SK-N-SH treated with all-trans-retinoic acid at 6 μM for 48 hours (cell line): ENCODE measurements at places on chromosomes 7 and 10.

- no peak for ATAC-seq
Measured at GRCh38 chr7:35736725-35737124, 41.8 kb upstream of the HERPUD2 start.

GRCh38 chr7:138945154-138945553 lies 36.0 kb downstream of the KIAA1549 start:
- ATAC-seq = no peak

DNA sequence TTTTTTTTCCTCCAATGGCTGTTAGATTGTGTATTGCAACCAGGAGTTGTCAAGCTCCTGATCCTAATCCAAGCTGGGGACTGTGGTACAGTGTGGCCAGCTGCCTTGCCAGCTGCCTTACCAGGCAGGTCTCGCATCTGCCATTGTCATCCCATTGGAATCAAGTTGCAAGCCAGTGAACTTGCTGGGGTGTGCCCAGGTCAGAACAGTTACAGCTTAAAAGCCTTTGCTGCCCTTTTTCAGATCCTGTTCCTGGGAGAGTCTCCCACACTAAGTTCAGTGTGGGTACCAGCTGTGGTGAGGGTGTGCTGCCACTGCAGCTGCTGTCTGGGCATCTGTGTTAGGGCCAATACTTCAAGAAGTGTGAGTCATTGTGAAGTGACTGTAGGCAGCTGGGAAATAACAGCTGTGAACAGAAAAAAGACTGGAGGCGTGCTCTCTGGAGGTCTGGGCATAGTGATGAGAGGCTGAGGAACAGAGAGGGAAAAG lies 72.8 kb downstream of the CCNY start:
- ATAC-seq = peak; percentile 83

GRCh38 chr10:60114765-60115586 lies 208.6 kb upstream of the CCDC6 start:
- ATAC-seq = peak; percentile 84

- no peak for ATAC-seq
Measured at GRCh38 chr10:80518807-80519360, 18.8 kb upstream of the SH2D4B start.

GRCh38 chr10:102648889-102649796 lies 4.9 kb downstream of the TRIM8 start:
- no peak for ATAC-seq

DNA sequence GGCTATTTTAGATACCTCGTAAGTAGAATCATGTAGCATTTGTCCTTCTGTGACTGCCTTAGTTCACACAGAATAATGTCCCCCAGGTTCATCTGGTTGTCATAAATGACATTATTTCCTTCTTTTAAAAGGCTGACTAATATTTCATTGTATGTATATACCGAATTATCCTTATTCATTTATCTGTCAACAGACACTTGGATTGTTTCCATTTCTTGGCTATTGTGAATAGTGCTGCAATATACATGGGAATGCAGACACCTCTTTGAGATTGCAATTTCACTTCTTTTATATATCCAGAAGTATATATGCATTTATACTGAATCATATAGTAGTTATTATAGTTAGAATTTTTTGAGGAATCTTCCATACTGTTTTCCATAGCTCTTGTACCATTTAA lies 24.1 kb upstream of the HYAL4 start:
- ATAC-seq = no peak

DNA sequence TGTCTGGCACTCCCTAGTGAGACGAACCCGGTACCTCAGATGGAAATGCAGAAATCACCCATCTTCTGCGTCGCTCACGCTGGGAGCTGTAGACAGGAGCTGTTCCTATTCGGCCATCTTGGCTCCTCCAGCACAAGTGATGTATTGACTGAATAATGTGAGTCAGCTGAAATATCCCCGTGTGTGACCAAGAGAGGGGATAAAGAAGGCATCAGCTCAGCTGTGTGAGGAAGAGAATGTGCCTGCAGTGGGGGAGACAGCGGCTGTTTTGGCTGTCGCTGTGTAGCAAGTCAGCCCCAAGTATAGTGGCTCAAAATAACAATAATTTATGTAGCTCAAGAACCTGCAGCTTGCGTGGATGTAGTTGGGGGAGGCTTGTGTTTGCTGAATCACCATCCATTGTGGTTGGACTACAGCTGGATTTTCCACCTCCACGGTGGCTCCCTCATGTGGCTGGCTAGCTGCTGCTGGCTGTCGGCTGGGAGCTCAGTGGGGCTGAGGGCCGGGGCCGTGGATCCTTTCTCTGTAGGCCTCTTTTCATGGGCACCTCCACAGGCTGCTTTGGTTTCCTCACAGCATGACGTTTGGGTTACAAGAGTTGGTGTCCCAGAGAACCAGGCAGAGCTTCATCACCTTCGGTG lies 434.5 kb downstream of the CCSER2 start:
- ATAC-seq = no peak

DNA sequence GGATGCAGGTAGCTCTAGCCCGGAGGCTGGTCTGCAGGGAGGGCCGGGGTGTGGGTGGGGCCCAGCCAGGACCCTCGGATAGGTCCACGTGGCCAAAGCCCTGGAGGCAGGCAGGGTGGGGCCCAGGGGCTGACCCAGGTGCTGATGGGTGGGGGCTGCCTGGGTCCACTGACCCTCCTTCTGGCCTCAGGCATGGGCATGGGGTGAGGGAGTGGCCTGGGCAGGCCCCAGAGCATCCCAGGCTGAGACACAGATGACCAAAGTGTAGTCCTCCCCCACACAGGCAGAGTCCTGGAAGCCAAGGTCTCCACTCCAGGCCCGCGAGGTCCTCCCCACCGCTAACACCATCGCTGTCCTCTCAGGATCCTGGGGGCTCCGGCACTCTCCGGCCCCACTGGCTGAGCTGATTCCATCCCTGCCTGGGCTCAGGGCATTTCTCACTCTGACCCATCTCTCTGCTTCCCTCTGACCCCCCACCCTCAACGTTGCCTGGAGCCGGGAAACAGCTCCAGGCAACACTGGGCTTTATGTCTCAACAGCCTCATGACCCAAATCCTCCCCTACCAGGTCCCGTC lies 20.7 kb upstream of the PPP2R2D start:
- no peak for ATAC-seq

DNA sequence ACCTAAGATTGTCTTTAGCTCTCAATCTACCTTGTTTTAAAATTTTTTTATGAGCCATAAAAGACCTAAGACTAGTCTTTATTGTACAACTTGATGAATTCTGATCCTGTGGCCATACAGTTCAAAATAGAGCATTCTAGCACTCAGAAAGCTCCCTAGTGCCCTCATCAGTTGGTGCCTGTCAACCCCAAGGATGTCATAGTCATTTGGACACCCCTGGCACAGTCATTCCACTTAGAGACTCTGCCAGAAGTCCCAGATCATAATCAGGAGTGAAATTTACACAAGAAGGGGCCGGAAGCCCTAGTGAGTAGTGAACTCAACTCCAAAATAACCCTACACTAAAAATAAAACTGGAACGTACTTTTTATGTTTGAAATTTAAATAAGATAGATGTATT lies 80.0 kb upstream of the INSIG1 start:
- no peak for ATAC-seq

DNA sequence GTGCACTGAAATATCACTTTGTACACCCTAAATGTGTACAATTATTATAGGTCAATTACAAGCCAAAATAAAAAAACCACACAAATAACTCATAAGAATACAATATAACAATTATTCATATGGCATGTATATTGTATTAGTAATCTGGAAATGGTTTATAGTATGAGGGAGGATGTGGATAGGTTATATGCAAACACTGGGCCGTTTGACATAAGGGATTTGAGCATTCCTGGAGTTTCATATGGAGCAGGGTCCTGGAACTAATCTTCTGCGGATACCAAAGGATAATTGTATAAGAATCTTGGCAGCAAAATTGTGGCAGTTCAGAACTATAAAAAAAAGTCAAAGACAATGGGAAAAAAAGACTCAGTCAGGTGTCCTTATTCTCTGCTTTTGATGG lies 619.4 kb downstream of the CNTNAP2 start:
- ATAC-seq = no peak

GRCh38 chr7:54843841-54844355 lies 84.9 kb upstream of the SEC61G start:
- ATAC-seq = no peak

GRCh38 chr7:94450044-94450697 lies 55.5 kb downstream of the COL1A2 start:
- ATAC-seq = peak; percentile 35; the same call in 2 of the 3 replicates

GRCh38 chr10:34403512-34403911 lies 411.6 kb downstream of the PARD3 start:
- peak; percentile 65 for ATAC-seq

DNA sequence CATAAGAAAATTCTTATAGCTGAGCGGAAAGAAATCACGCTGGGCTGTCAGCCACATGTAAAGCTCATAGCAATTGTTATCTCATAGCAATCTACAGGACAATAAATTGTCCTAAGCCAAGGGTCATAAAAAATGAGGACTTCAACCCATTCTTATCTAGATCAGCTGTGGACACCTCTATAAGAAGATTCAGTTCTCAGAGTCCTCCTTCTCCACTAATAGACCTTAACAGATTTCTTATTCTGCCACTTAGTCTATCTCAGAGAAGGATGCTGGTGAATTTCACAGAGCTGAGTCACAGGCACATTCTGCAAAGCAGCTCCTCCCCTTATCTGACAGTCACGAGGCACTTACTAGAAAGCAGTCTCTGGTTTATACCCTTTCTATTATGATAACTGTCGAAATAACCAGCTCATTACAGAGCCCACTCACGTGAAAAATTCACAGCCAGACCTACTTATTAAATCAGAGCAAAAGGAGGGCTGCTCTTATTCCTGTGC lies 185.3 kb upstream of the PCLO start:
- peak; percentile 100 for ATAC-seq

- no peak for ATAC-seq
Measured at GRCh38 chr7:26858735-26859134, 5.7 kb downstream of the SKAP2 start.

- no peak; the same call in 1 of the 3 replicates for ATAC-seq
Measured at GRCh38 chr7:123533929-123534382, 439 bp downstream of the IQUB start.

GRCh38 chr7:34758111-34758601 lies 100.1 kb downstream of the NPSR1 start:
- ATAC-seq = no peak

- peak; percentile 76 for ATAC-seq
Measured at GRCh38 chr7:40133561-40134427, 628 bp downstream of the MPLKIP start.

DNA sequence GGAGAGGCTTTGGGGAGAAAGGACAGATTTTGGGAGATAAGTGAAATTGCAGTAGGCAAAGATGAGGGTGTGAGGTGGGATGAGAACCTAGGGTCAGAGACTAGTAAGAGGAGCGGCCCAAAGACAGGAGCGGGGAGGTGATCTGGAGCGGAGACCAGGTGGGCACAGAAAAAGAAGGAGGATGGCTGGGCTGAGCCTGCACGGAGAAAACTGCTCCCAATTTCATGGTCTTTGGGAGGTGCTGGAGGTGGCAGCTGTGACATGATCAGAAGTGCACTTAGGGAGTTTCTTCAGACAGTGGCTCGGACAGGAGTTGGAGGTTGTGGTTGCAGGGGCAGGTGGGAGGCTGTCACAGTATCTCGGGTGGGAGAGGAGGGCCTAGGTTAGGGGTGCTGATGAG lies 232.8 kb downstream of the SKAP2 start:
- ATAC-seq = no peak

- peak; percentile 59 for ATAC-seq
Measured at GRCh38 chr7:78141522-78142281, 343.1 kb downstream of the PHTF2 start.

GRCh38 chr10:55063811-55064210 lies 262.8 kb upstream of the PCDH15 start:
- ATAC-seq = no peak

DNA sequence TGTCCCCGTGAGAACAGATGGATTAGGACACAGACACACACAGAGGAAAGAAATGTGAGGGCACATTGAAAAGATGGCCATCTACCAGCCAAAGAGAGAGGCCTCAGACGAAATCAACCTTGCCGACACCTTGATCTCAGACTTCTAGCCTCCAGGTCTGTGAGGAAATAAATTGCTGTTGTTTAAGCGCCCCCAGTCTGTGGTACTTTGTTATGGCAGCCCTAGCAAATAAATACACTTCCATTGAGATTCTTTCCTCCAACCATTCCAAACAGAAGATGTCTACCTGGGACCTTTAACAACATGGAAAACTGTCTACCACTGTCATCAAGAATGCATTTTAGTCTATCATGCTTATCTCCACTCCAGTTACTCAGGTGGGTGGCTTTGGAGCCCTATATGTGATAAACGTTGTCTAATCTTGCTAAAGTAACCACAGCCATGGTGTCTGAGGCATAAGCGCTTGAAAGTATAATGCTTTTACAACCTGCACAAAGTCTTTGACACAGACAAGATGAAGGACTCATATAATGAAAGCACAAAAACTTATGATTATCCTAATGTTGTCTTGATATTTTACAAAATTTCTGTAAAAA lies 244.3 kb downstream of the MTERF1 start:
- ATAC-seq = peak; percentile 82

GRCh38 chr10:27041196-27041595 lies 59.1 kb downstream of the ANKRD26 start:
- no peak for ATAC-seq

DNA sequence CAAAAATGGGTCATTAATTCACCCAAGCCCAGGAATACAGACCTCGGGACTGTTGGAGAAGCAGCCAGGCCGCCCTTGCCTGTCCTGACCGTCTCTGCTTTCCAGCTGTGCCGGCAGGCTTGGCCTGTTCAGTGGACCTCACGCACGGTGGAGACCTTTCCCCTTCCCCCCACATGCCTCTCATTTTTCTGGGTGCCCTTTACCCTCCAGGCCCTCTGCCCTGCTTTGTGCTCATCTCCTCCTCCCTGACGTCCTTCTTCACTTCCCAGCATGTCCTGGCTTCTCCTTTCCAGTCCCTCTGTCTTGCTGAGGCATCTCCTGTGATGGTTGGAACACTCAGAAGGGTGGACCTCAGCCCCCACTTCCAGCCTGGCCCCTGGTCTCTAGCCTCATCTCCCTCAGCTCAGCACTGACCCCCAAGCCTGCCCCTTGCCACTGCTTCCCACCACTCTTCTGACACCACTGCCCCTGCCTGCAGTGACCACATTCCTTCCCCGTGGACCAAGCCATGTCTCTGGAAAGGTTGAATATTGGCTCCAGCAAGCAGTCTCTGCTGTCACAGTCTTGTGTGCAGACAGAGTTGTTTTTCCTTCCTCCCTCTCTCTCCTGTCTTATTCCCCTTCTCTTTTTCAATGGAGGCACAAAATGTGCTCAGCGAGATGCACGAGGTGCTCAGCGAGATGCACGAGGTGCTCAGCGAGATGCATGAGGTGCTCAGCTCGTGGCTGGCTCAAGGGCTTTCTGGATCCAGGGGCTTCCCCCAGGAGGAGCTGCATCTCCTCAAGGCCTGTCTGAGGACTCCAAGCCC lies 14.9 kb downstream of the BAG3 start:
- no peak for ATAC-seq
